ENCODE measurements at places on chromosomes 5 and 9.

GRCh38 chr5:17910318-17910717, 276.1 kb downstream of the TAF11L14 start:
- no peak for DNase-seq

DNA sequence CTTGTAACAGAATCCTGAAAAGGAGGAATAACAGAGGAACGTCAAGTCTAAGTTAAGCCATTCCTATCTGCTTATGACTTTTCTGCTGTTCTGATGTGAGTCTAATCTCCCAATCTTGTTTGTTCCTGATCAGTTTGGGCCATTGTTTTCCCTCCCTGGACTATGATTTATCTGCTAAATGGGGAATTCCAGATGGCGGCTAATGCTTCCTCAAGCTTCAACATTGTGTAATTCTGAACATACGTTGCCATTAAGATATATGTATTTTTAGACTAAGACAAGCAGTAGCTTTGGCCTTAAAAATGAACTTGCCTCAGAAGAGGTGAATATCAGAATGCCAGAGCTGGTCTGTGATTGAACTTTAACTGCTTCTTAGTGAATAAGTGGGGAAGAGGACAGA, 142.7 kb downstream of the PRKACG start:
- no peak for DNase-seq

- no peak for DNase-seq
Measured at GRCh38 chr9:15782106-15782505, 229.3 kb downstream of the CCDC171 start.

DNA sequence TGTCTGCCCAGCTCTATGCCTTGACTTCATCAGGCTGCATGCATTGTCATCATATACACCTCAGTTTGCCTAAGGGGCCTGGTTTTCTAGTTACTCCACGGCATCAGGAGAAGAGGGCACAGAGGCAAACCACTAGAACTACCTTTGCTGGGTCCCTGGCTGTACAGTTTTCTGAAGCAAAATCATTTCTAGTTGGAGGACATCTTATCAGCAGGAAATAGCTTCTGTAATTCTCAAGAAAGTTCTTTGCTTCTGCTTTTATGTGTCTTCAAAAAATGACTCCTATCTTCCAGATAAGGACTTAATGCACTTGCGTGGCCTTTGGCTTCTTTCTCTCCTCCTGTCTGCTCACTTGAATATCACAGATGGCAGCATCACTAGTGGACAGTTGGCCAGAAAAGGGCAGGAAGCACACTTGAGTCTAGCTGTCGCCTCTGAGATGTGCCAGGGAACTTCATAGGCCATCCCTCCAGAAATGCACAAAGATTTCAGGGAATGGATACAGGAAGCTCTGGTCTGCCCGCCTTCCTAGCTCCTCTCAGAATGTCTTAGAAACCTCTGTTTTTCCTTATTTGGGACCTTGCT, 22.4 kb upstream of the LTC4S start:
- DNase-seq: no peak

- DNase-seq: no peak
Measured at GRCh38 chr5:135521964-135522363, 13.8 kb downstream of the NEUROG1 start.

GRCh38 chr5:87732875-87733768, 320.4 kb upstream of the CCNH start:
- DNase-seq: no peak

GRCh38 chr5:73351593-73351992, 97.0 kb downstream of the FOXD1 start:
- DNase-seq: no peak

DNA sequence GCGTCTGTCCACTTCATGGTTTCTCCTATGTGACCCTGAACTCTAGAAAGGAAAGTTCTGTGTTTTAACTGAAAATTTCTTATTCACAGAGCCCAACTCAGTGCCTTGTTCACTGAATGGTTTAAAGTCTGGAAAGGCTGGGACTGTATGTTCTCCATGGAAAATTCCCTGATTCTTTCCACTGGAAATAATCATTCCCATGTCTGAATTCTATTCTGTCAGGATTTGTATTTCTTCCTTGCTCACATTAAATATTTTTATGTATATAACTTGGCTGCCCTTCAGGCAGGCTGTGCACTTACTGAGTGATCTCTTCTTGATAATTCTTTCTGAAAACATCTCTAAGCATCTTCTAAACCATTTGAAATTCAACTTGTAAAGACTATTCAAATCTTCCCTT, 1126.9 kb upstream of the DMAC1 start:
- no peak for DNase-seq

- no peak for DNase-seq
Measured at GRCh38 chr9:91162784-91163443, 198.8 kb downstream of the AUH start.

All from CD4-positive, CD25-positive, alpha-beta regulatory T cell (primary cell).